ENCODE measurements at places on chromosomes 6 and 20. TPM values are rescaled to one million over a fixed set of nuclear protein-coding genes. Genes with fewer than 3 reads are reported as not detected.

Gene CD40
- 14.9 TPM for total RNA-seq

Gene CASP8AP2
- 12.7 TPM for total RNA-seq

Gene PRPH2
- total RNA-seq, result 0.58 TPM

Gene EBF4
- total RNA-seq, result 0.56 TPM

Gene KATNA1
- total RNA-seq, result 31.0 TPM

Gene COQ3
- 2.8 TPM for total RNA-seq

Gene TRIM15
- total RNA-seq, result not detected

Gene KHDC3L
- total RNA-seq, result not detected

Gene BTNL2
- not detected for total RNA-seq

Gene GPX5
- not detected for total RNA-seq

Gene SYS1
- 29.9 TPM for total RNA-seq

Gene TMEM170B
- total RNA-seq, result 1.7 TPM

Gene TMX4
- 26.5 TPM for total RNA-seq
